ENCODE measurements at places on chromosomes 11 and 22.

DNA sequence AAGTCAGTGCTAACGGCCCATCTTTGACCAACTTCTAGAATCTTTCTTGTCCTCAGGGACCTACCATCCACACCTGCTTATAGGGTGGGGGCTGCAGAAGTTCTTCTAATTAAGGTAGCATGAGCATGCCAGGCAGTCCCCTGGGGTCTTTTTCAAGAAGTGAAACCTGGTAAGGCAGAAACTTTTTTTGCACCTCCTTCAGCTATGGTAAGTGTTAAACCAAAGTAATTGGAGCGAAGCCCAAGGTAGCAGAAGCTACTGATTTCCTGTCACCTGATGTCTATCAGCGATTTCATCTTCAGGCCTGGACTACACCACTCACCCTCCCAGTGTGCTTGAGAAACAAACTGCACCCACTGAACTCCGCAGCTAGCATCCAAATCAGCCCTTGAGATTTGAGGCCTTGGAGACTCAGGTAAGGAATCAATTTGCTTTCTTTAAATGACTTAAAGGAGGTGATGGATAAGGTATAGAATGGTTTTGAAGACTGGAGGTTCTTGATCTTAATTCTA is at the start of gene MS4A1:
MS4A1 (plus strand) TSS at position 317 of the 512 bp plus-strand sequence. CDS start 6,528 bp downstream, outside the sequence.
- DNase-seq, result no peak

- DNase-seq, result no peak
These were observed 2.6 kb downstream of the GRK2 start for GRCh38 chr11:67268962-67269268.

DNA sequence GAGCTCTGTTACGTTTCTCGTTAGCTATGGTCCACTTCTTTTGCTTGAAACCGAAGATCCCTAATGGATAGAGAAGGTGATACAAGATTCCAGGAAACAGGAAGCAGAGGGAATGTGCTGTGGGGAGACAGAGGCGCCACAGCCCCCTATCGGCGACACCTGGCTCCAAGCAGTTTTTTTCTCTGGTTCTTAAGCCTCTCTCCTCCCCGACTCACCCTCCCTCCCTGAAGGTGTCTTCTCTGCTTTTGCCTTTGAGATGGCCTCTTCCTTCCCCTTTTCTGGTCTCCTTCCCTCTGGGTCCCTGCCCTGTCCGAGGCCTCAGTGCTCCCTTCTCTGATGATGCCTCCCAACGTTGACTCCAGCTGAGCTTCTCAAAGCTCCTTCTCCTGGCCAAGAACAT is 14.2 kb upstream of the APOBEC3A start:
- no peak for DNase-seq

DNA sequence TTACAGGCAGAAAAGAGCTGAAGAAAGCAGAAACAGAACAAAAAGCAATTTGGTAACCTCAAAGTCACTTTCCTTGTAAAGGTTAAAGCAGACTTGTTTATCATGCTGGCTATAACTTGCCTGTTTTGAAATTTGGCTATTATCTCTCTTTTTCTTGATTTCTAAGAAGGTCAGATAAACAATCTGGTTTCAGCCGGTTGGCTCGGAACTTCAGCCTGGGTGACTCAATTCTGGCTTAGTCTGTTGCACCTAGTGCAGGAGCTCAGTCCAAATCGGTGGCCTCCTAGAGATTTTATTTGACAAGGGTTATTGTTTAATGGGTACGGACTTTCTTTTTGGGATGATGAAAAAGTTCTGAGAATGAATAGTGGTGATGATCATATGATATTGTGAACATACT is 367.1 kb upstream of the B3GAT1 start:
- no peak for DNase-seq

GRCh38 chr11:40602866-40603552 is 856.4 kb downstream of the LRRC4C start:
- DNase-seq, result no peak

DNA sequence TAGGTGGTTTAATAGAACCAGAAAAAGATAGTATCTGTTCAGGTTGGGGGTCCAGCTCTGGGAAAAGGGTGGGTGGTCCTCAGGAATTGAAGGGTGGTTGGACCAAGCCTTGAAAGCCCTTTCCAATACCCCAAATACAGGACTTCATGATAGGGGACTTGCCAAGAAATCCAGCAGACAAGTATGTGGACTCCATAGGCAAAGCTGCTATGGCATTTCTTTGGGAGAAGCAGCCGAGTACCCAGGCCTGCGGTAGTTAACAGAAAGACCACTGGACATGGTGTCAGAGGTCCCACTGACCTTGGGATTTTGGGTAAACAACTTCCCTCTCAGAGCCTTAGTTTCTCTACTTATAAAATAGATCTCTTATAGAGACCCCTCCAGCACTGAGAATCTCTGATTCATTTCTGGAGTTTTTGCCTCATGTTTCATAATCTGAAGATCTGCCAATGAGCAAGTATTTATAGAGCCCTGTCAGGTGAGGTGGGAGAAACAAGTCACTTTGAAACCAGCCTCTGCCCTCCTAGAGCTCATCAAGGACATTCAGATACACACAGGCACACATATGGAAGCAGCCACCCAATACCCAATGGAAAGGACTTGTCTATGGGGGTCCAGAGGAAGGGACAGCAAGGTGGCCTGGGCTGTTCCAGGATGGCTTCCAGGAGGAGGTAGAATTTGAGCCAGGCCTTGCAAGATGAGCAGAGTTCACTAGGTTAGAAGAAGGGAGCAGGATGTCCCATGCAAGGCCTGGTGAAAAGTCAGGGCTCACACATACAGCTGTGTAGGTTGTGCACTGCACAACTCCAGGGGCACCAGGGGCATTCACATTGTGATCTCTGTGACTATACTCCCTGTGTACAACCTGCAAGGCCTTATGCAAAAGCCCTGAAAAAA is 31.0 kb upstream of the ACCSL start:
- DNase-seq, result no peak

All from stimulated activated CD4-positive, alpha-beta T cell treated with anti-CD3 and anti-CD28 coated beads, Interleukin-15, amount 100 ng/mL, for 1 hour (primary cell).